ENCODE measurements at places on chromosomes 6 and 20.

- H3K27me3 ChIP-seq = no peaks in the 10 kb centered on the region
- DNase-seq = no peak
- H3K4me3 ChIP-seq = no peak overlapping the region
- H3K4me1 ChIP-seq = no peaks in the 10 kb centered on the region
- H3K36me3 ChIP-seq = peaks cover 22% of the 10 kb centered on the region
Measured at GRCh38 chr20:45419188-45420091, 3.5 kb downstream of the PIGT start.

GRCh38 chr6:112321322-112321721, 25.8 kb upstream of the RFPL4B start:
- no peaks in the 10 kb centered on the region for H3K4me1 ChIP-seq
- H3K4me3 ChIP-seq = no peak overlapping the region
- DNase-seq = no peak
- no peak overlapping the region for H3K27ac ChIP-seq
- no peaks in the 10 kb centered on the region for H3K36me3 ChIP-seq
- H3K27me3 ChIP-seq = no peaks in the 10 kb centered on the region

- no peak overlapping the region for H3K4me3 ChIP-seq
- no peak for DNase-seq
- no peaks in the 10 kb centered on the region for H3K4me1 ChIP-seq
- H3K27me3 ChIP-seq = no peaks in the 10 kb centered on the region
Measured at GRCh38 chr6:169520104-169520503, 181.7 kb downstream of the WDR27 start.

DNA sequence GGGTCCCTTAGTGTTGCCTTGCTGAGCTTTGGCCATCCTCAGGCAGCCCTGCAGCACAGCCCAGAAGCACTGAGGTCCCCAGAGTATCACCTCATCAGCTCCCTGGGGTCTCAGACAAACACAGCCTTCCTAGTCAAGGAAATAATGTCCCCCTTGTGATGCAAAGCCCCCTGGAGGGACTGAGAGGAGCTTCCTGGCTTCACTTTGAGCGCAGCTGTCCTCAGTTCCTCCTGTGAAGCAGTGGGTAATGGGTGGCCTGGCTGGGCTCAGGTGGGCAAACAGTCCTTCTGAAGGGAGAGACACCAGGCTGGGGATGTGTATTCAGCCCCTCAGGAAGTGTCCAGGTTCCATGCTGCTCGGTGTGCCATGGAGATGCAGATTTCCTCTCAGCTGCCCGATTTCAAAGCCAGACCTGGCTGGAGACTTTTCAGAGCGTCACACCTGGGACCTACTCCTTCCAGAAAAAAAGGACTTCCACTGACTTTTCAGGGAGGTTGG, 79.2 kb upstream of the FOXA2 start:
- H3K36me3 ChIP-seq = no peaks in the 10 kb centered on the region
- DNase-seq = peak; percentile 83
- H3K27ac ChIP-seq = no peak overlapping the region
- H3K4me1 ChIP-seq = peaks cover 3% of the 10 kb centered on the region
- H3K4me3 ChIP-seq = no peak overlapping the region

DNA sequence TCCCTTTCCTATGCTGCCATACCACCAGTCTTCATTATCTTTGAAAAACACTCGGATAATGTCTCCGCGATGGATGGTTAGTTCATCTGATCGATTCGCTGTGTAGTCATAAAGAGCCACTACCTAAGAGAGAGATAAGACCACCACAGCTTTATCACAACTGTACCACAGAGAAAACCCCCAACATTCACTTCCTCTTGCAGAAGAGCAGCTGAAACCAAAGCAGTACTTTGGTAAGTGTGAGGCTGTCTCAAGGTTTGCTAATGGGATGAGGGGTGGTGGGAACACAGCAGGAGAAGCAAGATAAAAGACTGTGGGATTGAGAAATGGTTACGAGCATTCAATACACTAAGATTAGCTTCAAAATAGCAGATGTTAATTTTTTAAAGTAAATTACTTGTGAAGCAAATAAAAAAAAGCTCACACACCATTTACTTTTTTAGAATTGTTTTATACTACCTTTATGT, 142.1 kb downstream of the MYB start:
- H3K27me3 ChIP-seq = no peaks in the 10 kb centered on the region
- no peak overlapping the region for H3K4me3 ChIP-seq
- H3K36me3 ChIP-seq = no peaks in the 10 kb centered on the region
- no peaks in the 10 kb centered on the region for H3K4me1 ChIP-seq

Data from iPS DF 6.9 (cell line).